Hematopoietic multipotent progenitor cell (in vitro differentiated cells): ENCODE measurements at places on chromosomes 6 and 20.

DNA sequence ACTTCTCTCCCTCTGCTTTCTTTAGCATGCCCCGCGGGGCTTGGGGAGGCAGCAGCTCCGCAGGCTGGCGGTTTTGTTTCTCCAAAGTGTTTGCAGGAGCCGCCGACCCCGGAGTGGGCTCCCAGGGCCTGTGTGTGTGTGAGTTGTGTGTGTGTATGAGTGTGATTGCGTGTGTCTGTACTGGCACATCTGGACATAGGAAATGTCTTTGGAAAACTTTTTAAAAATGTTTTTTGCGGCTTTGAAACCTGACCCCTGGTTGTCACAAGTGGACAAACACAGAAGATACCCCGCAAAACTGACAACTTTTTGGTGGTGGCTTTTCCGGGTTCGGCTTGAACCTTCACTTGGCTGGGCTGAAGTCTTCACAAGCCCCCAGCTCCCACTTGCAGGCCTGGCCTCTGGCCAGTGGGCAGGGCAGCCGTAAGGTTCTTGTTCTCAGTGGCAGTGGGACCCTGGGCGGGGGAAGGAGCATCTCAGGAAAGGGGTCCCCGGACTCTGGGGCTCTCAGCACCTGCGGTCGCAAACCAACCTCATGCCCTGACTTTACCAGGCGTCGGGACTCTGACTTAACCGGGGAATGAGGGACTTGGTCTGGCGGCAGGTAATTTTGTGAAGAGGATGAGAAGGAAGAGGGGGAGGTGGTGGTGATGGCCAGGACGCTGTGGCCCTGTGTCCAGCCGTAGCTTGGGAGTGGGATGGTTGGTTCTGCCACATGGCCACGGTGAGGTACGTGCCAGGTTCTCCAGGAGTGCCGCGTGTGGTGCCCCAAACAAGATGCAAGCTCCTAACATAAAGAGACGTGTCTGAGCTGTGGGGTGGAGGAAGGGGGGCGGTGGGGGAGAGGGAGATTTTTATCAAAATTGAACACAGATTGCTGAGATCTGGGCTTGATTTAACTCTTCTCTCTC, 619 bp downstream of the DAAM2 start:
- no peak for DNase-seq

DNA sequence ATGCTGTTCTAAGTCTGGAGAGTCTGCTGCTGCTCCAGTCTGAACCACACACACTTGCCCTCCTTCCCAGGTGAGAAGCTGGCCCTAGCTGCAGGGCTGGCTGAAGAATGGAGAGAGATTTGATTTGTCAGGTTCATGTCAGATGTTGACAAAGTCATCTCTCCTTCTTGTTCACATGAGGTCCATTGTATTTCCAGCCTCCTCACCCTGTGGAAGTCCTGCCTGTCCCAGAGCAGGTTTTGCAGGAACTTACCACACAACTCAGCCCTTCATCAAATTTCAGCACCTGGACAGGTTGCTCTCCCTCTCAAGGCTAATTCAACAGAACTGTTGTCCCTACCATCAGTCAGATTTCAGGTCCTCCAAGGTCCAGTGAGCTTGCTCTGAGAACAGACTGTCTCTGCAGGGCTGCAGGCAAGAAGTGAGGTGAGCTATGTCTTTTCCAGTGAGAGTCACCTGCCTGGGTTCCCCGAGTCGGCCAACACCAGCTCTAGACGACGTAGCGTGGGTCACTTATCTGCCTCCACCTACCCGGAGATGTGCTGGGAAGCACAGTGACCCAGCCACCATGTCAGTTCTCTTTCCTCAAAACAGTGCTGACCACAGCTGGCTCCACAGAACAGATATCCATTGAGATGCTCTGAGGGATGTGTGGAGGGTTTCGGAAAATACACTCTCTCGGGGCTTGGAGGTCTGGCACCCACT, 58.0 kb upstream of the CD93 start:
- no peak for DNase-seq

GRCh38 chr20:33561692-33562601, 72.1 kb downstream of the CBFA2T2 start:
- peak; percentile 39 for DNase-seq

GRCh38 chr20:31869942-31870725, at the start of the genes DUSP15 and TTLL9:
DUSP15 (minus strand) TSS chr20:31870527; CDS start chr20:31870337, 190 bp downstream.
TTLL9 (plus strand) TSS chr20:31870634; CDS start chr20:31871127, 493 bp downstream.
- DNase-seq, result peak; percentile 37

DNA sequence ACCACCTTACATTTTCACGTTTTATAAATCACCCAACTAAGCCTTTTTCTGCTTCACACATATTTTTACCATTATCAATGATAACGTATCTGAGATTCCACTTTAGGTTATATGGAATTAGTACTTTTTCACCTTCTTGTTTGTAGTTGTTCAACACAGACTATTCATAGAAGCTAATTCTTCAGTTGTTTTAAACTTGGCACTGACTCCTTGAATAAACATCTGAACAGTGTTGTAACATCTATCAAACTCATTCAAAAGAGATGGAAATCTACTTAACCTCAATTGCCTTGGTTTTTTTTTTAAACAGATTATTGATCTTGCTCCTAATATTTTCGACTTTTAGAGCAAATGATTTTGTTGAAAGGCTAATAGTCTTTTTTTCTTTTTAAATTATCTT, 34.2 kb downstream of the PTPRA start:
- DNase-seq, result no peak

GRCh38 chr20:63617092-63617875, 9.6 kb downstream of the GMEB2 start:
- no peak for DNase-seq

DNA sequence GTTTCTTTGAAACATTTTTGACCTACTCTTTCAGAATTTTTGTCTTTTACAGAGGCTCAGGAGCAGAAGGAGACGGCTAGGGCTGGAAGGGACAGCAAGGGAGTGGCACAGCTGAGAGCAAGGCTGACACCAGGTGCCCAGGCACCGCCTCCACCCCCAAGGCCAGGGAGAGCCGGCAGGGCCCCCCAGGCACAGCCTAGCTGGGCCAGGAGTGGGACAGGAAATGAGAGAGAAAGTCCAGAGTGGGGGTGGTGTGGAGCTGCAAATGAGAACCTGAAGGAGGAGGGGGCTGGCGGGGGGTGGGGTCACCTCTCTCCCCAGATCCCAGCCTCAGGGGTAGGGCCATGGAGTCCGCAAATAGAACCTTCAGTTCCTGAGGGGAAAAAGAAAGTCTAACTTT, 236.7 kb downstream of the CDC5L start:
- no peak for DNase-seq

DNA sequence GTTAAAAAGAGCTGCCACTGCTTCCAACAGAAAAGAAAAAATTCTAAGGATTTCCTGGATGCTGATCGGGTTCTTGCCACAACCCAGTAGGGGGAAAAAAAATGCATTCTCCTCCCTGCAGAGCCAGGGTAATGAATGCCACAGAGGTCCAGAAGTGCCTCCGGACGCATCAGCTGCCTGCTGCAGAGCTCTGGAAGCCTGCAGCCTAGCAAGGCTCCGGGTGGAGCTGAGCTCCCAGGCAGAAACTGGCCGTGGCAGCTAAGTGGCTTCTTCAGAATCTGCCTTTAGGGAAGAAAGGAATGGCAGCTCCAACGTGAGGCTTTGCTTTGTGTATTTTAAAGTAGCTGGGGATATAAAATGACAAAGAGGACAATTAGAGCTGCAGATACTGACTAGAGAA, 155.0 kb downstream of the CFAP61 start:
- DNase-seq, result no peak

DNA sequence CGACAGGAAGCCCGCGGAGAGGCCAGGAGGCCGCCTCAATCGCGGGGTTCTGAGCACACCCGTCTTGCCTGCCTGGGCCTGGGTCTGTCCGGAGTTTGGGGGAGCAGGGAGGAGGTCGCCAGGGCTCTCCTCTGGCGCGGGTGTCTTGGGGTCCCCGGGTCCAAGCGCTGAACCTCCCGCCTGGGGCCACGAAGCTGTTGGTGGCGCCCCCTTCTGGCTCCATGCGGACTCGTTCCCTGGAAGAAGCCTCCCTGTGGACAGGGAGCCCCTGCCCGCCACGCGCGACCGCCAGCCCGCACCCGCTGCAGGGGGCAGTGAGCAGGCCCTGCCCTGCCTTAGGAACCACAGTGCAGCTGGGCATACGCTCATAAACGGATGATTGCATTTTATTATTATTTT, 44.7 kb downstream of the MCUR1 start:
- no peak for DNase-seq

GRCh38 chr6:144901412-144901811, 616.3 kb downstream of the UTRN start:
- no peak for DNase-seq

- DNase-seq, result peak; percentile 44
Measured at GRCh38 chr20:47392015-47392720, 35.7 kb upstream of the ZMYND8 start.

DNA sequence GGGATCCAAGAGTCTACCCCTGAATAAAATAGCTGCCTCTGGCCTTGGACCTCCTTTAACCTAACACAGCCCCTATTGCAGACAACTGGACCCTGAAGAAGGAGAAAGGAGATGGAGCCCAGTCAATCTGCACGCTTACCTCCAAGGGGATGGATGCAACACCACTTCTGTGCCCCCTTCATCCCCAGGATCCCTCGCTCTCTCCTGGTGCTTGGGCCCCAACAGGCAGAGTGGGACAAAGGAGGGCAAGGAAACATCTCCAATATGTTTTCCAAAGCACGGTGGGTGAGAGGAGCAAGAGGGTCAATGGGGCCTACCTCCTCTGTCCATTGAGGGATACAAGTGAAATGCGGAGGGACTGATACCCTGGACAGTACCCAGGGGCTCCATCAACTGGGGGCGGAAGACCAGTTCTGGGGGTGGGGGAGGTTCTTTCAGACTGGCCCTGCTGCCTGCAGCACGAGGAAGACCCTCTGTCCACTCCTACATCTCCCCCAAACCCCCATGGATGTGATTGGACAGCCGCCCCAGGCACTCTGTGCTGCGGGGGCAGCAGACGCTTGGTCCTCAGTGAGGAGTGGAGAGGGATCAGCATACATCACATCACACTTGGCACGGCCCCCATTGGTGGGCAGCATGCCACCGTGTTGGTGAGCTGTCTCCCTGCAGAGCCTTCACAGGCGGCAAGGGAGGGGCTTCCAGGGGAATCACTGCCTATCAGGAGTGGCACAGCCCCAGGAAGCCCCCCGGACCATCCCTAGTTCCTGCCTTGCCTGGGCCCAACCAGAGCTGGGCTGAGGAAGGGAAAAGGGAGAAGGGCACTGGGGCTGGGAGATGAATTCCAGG, 70.6 kb downstream of the MRPL14 start:
- DNase-seq, result no peak

DNA sequence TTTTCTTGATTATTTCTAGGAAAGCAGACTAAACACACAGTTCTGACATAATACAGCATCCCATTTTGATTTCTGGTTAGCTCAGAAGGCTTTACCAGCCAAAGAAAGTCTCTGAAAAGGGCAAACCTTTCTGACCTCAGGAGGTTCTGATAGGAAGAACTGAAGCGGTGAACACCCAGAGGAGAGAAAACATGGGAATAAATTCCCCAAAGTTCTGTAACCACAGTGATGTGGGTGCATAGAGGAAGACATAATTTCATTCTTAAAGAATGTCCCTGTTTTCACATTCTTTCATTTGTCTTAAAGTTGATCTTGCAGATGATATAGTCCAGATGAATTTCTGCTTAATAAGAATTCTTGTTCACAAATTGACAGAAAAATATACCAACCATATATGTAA, 60.3 kb downstream of the RSPO3 start:
- DNase-seq, result no peak

- peak; percentile 10 for DNase-seq
Measured at GRCh38 chr6:26472549-26473290, 15.0 kb downstream of the BTN2A1 start.

DNA sequence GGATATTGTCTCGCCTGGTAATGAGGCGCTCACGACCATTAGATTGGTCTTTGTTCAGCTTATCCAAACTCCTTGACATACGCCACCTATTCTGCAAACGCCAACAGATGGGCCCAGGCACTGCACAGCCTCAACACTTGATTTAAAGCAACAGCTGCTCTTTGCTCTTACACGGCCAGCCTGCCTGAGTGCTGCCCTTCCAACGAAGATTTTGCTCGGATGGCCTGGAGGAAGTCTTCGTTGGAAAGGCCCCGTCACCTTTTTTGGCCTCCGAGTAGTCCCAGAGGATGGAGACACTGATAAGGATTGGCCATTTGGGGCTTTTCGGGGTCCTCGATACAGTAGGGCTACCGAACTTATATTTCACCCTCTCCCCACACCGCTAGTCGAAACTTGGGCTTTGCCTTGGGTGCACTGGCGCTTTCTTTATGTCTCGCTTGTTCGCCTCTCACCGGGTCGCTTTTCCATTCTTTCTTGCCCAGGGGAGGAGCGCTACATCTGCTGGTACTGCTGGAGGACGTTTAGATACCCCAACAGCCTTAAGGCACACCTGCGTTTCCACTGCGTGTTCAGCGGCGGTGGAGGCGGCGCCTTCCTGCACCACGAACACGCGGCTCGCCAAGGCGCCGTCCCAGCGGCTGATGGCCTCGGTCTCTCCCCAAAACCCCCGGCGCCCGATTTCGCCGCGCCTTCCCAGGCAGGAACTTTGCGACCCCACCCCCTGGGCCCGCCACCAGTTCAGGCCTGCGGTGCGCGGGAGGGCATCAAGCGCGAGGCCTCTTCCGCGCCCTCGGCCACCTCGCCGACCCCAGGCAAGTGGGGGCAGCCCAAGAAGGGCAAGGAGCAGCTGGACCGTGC, 6.1 kb downstream of the PRDM13 start:
- DNase-seq, result no peak

- DNase-seq, result no peak
Measured at GRCh38 chr20:1835186-1836035, 59.8 kb upstream of the SIRPA start.

DNA sequence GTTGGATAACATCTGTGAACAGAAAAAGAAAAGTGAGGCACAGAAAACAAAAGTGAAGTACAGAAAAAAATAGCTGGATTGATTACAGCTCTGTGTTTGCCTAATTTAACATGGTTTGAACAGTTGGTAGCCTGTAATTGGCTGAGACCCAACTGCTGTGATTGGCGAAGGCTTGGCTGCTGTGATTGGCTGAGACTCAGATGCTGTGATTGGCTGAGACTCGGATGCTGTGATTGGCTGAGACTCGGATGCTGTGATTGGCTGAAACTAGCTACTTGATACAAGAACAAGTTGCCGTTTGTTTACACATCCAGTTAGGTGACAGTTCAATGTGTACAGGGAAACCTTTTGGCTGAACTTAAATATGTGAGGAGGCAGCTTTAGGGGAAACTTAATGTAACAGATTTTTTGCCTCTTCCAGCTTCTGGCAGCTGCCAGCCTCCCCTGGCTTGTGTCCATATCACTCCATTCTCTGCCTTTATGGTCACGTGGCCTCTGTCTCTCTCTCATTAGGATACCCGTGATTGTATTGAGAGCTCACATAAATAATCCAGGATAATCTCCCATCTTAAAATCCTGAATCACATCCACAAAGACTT, 223.4 kb upstream of the FOXA2 start:
- DNase-seq, result no peak
